ENCODE measurements at places on chromosomes 4 and X. TPM values are rescaled to one million over a fixed set of nuclear protein-coding genes. Genes with fewer than 3 reads are reported as not detected.

DNA sequence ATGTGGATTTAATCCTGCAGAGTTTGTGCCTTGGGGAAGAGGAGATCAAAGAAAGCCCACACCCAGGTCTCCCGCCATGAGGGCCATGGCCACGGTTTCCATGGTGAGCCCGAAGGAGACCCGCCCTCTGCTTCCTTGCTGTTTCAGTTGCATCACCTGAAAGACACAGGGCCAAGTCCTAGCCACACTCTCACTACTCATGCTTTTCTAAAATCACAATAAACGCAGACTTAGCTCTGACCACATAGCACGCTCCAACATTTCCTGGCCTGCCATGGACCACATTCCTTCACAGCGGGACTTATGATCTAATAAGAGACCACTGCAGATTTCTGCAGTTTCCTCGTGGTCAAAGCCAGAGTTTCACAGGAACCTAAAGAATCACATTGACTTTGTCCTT is 426.0 kb upstream of the NR3C2 start:
- DNase-seq: no peak

GRCh38 chr4:48360285-48361011 is 19.1 kb downstream of the SLAIN2 start:
- peak; percentile 47 for DNase-seq

DNA sequence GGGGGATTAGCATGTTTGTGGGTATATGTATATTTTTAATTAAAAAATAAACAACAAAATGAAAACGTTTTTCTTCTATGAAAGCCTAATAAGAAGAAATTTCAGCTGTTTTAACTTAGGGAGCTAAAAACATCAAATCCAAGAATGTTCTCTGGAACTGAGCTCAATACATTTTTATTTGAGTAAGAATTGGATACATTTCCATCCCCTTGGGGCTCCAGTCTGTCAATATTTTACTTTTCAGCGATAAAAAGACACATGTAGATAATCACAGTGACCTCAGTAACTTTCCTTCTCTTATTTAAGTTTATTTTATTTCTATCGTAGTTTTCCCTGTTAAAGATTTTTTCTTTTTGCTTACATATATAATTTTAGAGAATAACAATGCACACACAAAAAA is 59.3 kb downstream of the ELOVL6 start:
- peak; percentile 85 for DNase-seq

GRCh38 chr4:15402146-15402545 is 25.7 kb upstream of the C1QTNF7 start:
- no peak for DNase-seq

- no peak for DNase-seq
Observed at GRCh38 chr4:76144546-76144945, 3.7 kb downstream of the NUP54 start.

The EVC2 gene
- polyA plus RNA-seq: 6.8 TPM

GRCh38 chrX:11342673-11343072 is 49.5 kb downstream of the AMELX start:
- DNase-seq: no peak

The GPR82 gene
- not detected for polyA plus RNA-seq

GRCh38 chr4:185708348-185708747 is 103.6 kb downstream of the SORBS2 start:
- DNase-seq: peak; percentile 51

The RHOXF1 gene
- polyA plus RNA-seq: not detected

GRCh38 chr4:121256887-121257466 is 92.9 kb upstream of the TNIP3 start:
- no peak for DNase-seq

DNA sequence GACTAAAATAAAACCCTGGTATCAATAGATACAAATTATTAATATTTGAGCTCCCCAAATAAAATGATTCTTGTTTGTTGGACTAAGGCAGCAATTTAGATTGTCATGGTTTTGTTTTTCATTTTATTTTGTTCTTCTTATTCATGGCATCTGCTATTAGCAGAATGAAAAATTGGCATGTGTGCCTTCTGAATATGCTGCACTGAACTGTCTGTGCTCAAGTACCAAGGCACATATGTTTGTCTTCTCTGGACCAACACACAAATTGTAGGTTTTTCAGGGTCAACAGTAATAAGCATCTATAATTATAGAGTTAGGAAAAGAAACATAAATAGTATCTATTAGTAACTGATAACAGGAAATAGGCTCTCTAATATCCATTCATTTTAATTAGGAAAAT is 121.1 kb downstream of the BANK1 start:
- no peak for DNase-seq

The CTAG1B gene
- not detected for polyA plus RNA-seq

The NPY2R gene
- not detected for polyA plus RNA-seq

- DNase-seq: no peak
Observed at GRCh38 chrX:87374324-87374723, 143.3 kb upstream of the KLHL4 start.

DNA sequence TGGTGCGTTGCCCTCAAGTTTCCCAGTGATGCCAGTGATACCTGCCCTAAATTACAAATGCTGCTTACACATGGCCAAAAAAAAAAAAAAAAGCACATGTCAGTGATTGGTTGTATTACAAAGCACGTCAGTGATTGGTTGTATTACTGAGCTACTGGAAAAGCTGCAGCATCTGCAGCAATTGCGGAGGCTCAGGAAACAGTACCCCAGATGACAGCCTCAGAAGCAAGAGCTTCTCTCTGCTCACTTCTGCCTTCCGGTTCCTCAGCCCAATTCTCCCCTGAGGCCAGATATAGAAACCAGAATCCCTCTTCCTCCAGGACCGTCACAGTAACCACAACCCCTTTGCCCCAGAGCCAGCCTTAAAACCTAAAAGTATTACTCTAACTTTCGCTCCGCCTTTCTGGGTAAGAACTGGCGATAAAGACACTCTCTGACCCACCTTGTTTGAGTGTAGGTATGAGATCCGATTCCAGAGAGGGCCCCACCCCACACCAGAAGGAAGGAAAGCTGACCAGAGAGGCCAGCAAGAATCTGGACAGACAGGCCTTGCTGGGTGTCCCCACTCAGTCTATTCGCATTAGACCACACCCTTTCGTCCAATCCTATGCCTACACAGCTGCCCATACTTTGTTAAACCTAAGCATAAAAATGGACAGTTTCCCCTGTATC is 85.0 kb upstream of the SORBS2 start:
- DNase-seq: no peak

GRCh38 chrX:69149466-69150280 is 15.6 kb downstream of the PJA1 start:
- no peak for DNase-seq

- DNase-seq: no peak
Observed at GRCh38 chr4:87005369-87005689, 70.5 kb downstream of the AFF1 start.

DNA sequence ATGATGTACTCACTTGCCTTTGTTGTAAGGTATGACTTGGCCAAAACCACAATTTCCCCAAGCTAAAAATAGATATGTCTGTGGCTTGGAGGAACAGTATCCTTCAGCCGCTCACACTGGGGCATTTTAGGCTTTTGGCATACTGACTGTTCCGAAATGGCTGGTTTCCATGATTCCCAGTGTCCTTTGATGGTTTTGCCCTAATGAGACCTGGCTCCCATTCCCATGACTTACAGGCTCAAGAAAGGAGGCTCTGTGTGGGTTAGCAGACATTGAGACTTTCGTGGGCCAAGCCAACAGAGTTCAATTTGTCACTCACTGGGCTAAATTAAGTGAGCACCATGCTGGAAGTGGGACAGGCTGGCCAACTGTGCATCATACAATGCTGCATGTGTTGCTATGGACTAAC is 150.6 kb downstream of the CEP135 start:
- DNase-seq: no peak

DNA sequence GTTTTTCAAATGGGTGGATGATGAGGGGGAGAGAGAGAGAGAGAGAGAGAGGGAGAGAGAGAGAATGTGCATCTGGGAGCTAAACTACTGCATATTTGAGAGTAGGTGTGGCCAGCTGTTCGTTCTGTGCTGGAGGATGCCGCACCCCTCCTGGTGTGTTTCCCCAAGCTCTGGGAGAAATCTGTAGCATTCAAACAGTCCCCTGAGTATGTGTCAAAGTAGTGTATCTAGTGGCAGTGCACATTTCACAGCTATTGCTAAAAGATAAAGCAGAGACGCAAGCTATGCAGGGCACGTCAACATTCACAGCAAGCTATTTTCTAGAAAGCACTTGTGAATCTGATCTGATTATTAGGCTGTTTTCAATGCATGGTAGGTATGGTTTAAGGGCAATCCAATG is 83.5 kb upstream of the LIMCH1 start:
- DNase-seq: no peak

DNA sequence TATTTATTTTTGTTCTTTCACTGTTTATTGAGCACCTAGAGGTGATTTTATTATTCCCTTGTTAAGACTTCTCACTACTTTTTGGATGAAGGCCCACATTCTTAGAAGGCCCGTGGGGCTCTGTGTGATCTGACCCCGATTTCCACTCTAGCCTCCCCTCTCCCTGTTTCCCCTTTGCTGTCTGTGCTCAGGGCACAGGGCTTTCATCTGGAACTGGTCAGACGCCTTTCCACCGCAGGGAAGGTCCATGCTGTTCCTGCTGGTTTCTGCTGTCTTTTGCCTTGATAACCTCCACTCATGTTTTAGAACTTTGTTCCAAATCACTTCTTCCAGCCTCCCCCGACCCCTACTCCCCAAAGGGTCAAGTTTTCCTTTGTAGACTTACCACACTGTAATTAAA is 31.3 kb upstream of the ANAPC4 start:
- DNase-seq: no peak

- DNase-seq: no peak
Observed at GRCh38 chr4:64251781-64252180, 157.5 kb downstream of the TECRL start.

GRCh38 chr4:89175611-89176010 is 64.3 kb downstream of the TIGD2 start:
- DNase-seq: no peak

The GPR50 gene
- polyA plus RNA-seq: not detected

DNA sequence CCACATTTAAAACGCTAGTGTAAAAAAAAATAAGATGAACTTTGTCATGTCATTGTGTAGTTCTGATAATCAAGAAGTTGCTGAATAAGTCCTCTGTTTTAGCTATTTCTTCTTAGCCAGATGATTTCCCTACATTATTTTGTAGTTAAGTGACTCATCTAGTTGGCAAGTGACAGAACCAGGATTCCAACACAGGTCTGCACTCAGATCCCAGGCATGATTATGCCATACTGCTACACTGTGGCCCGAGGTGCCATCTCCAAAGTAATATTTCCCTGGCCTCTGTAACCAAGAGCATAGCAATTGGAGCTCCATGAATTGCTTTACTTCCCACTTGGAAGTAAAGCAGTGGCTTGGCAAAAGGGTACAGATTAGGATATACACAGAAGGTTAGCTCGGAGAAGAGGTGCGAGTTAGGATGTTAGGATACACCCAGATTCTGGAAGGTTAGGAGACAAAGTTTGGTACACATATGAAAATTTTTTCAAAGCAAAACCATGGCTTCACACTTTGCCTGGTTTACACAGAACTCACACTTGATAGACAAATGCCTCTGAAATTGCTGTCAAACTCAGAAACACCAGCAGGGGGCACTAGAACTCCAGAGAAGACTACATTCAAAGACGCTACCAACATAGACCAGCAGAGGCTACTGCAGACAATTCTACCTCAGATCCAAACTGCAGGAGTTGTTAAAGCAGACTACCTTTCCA is 41.4 kb downstream of the SRPX2 start:
- DNase-seq: peak; percentile 72

GRCh38 chrX:143466130-143466529 is 51.1 kb downstream of the SPANXN3 start:
- DNase-seq: no peak

GRCh38 chr4:140743194-140743931 is 12.8 kb downstream of the TBC1D9 start:
- peak; percentile 53 for DNase-seq

The HMGB3 gene
- 67.6 TPM for polyA plus RNA-seq

GRCh38 chr4:68430337-68430736 is 16.9 kb upstream of the TMPRSS11E start:
- DNase-seq: no peak

- no peak for DNase-seq
Observed at GRCh38 chr4:37881811-37882210, 9.1 kb upstream of the TBC1D1 start.

The RBM47 gene
- polyA plus RNA-seq: 3.0 TPM
